ENCODE measurements at places on chromosomes 4 and X.

DNA sequence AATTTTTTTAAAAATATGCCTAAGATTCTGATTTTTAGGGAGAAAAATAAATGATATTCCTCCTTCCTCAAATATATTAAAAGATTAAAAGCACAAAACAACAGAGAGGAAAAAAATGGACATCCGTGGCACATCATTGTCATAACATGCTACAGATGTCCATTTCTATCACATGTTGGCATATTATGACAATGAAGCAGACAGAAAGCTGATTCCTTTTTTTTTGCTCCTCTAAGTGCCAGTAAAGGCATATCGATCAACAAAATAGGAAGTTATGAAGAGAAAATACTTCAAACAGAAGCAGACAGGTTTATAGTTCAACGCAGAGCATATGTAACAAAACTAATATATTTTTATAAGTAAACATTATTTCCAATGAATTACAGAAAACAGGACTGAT lies 11.2 kb downstream of the KLHL8 start:
- no peak for DNase-seq

DNA sequence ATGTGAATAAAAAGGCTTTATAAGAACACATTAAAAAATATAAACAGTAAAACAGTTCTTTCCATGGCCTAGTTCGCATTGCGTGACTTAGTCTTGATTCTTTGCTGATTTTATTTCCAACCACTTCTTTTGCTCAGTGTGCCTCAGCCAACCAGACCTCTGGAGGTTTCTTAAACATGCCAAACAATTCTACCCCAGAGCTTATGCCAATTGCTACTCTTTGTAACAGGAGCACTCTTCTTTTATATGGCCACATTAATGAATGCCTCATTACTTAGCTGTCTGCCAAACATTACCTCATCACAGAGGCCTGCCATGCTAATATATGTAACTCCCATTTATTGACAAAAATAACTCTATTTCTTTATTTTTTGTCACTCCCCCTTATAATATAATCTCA lies 202.3 kb downstream of the NDST4 start:
- DNase-seq = no peak

DNA sequence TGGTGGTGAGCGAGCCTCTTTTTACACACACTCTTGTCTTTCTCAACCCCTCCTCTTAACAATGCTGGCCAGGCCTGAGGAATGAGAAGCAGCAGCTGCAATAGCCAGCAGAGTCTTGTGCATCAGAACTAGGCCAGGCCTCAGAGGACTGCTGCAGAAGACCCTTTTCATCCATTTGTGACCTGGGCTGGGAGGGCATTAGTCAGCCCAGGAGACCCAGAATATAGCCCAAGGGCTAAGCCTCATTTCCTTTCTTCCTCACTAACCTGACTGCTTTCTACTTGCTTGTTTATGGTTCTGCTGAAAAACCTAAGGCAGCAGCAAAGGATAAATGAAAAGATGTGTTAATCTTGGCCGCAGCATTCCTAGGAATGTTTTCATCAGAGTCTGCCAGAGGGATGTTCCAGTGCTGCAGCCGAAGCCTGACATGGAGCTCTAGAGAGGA lies 254.7 kb upstream of the AR start:
- no peak for DNase-seq

GRCh38 chrX:41823402-41823801 lies 99.4 kb downstream of the GPR82 start:
- DNase-seq = no peak

GRCh38 chr4:152957437-152958171 lies 21.5 kb downstream of the FHDC1 start:
- DNase-seq = no peak

DNA sequence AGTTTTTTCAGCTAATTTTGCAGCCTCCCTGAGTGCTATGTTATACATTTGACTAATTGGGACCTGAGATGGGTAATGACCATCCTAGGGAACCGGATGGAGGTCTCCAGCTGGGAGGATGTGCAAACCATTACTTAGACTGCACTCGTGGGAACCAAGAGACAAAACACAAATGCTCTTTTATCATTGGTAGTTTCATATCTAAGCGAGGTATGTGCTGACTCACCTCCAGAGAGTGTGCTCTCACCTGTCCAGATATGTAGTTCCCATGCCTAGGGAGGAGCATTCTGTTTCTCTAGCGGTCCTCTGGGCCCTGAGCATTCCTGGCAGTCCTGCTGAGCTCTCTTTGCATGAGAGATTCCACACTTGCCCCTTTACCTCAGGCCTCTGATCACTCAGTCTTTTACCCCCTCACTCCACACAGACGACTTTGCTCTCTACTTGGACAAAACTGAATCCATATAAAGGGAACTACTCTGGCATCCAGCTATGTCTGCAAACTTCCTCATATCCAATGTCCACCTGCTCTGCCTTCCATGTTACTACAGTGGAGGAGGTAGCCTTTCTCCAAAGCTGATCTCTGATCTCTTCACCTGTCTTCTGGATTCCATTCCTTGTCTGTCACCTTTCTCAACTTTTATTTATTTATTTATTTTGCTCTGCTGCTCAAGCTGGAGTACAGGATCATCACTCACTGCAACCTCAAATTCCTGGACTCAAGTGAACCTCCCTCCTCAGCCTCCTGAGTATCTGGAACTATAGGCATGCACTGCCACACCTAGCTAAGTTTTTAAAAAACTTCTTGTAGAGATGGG lies 88.4 kb downstream of the LRP2BP start:
- no peak for DNase-seq
